ENCODE measurements at places on chromosomes 6 and 20. TPM values are rescaled to one million over a fixed set of nuclear protein-coding genes. Genes with fewer than 3 reads are reported as not detected.

GRCh38 chr20:59723607-59724456 lies 119.5 kb downstream of the PHACTR3 start:
- no peak overlapping the region for H3K4me3 ChIP-seq
- DNase-seq: no peak
- peaks cover 7% of the 10 kb centered on the region for H3K36me3 ChIP-seq
- no peaks in the 10 kb centered on the region for H3K4me1 ChIP-seq
- peaks cover 5% of the 10 kb centered on the region for H3K27me3 ChIP-seq

GRCh38 chr6:39086294-39086693 lies 28.7 kb downstream of the SAYSD1 start:
- H3K27ac ChIP-seq: no peak overlapping the region
- H3K4me3 ChIP-seq: no peak overlapping the region
- H3K36me3 ChIP-seq: no peaks in the 10 kb centered on the region
- H3K27me3 ChIP-seq: peaks cover 14% of the 10 kb centered on the region
- no peaks in the 10 kb centered on the region for H3K4me1 ChIP-seq
- DNase-seq: no peak

- no peaks in the 10 kb centered on the region for H3K27me3 ChIP-seq
- no peak for DNase-seq
- H3K4me1 ChIP-seq: peaks cover 44% of the 10 kb centered on the region
- H3K27ac ChIP-seq: no peak overlapping the region
These were observed 136.0 kb upstream of the SGK1 start for GRCh38 chr6:134453792-134454510.

GRCh38 chr6:145643760-145644159 lies 91.6 kb downstream of the EPM2A start:
- no peak overlapping the region for H3K27ac ChIP-seq
- H3K27me3 ChIP-seq: no peaks in the 10 kb centered on the region
- H3K36me3 ChIP-seq: no peaks in the 10 kb centered on the region
- no peak for DNase-seq
- H3K4me3 ChIP-seq: no peak overlapping the region

DNA sequence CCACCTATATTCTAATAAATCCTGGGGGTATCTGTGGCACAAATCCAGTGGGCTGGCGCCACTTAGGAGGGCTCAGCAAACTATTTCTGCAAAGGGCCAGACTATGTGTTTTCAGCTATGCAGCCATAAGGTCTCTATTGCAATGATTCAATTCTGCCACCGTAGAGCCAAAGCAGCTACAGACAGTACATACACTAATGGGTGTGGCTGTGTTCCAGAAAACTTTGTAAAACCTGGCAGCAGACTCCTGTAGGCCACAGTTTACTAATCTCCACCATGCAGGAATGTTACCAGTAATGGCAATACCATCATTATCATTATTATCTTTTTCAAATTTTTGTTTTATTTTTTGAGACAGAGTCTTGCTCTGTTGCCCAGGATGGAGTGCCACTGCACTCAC lies 65.7 kb downstream of the SULF2 start:
- peaks cover 9% of the 10 kb centered on the region for H3K4me1 ChIP-seq
- no peak overlapping the region for H3K27ac ChIP-seq
- H3K36me3 ChIP-seq: no peaks in the 10 kb centered on the region
- no peak overlapping the region for H3K4me3 ChIP-seq
- peaks cover 32% of the 10 kb centered on the region for H3K27me3 ChIP-seq

Gene TGM3
- total RNA-seq: 0.07 TPM

Gene ANGPT4
- total RNA-seq: not detected

Gene ECT2L
- not detected for total RNA-seq
